ENCODE measurements at places on chromosomes 2 and 18.
A peak's percentile ranks its signal among the peaks of the same experiment; 100 is the strongest.

GRCh38 chr18:29147944-29148343, 971.0 kb upstream of the CDH2 start:
- no peak for DNase-seq

GRCh38 chr2:25567406-25567805, 106.0 kb downstream of the DTNB start:
- DNase-seq: no peak

DNA sequence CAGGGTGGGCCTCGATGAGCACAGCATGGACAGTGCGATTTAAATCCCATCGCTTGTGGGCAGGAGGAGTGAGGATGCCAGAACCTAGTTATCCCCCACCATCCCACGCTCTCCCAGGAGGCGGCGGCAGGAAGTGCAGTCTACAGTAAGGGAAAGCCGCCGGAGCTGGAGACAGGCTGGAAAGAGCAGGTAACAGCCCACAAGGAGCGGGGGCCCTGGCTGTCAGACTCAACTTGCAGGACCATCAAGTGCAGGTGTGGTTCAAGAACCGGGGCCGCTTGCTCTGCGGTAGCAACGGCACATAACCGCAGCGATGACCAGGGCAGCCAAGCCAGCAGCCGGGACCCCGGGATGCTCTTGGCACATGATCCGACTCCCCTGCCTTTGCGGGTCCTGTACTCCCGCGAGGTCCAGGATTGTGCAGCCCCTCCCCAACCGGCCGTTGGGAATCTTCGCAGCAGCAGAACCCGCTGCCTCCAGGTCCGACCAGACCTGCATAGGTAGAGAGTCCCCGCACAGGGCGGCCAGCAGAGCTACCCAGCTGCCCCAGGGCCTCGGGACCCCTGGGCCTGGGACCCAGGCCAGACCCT, 82.1 kb downstream of the BIN1 start:
- DNase-seq: no peak

GRCh38 chr2:161905389-161906046, 168.5 kb downstream of the DPP4 start:
- DNase-seq: no peak

DNA sequence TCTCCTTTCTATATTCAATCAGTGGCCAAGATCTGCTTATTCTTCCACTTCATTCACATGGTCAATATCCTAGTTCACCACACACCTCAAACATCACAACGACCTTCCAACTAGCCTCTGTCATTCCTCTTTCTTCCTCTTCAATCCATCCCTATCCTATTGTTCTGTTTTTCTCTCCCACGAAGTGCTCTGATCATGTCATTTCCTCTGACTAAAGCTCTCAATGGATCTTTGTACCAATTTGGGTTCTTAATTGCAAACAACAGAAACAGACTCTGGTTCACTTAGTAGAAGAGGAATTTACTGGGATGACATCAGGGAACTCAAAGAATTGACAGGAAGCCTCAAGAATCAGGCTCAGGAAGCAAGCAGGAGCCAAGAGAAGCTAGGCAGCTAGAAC, 23.5 kb downstream of the WNT10A start:
- no peak for DNase-seq

- no peak for DNase-seq
Measured at GRCh38 chr18:46574000-46574742, 82.8 kb downstream of the LOXHD1 start.

DNA sequence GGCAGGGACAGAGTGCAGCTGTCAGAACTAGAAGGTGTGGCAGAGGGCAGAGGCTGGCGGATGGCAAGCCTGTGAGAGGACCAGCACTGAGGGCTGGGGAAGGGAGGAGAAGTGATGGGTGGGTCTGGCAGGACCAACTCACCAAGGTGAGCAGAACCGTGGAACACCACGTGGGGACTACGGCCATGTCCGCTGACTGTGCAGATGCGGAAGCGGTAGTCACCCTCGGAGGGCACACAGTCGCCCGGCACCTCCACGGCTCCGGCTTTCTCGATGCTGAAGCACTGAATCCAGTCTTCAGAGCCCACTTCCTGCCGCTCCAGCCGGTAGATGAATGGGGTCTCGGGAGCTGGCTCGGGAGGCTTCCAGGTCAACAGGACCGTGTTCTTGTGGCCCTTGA, 4.2 kb downstream of the OBSL1 start:
- DNase-seq: no peak

- DNase-seq: no peak
Measured at GRCh38 chr18:44541159-44541558, 139.5 kb upstream of the SETBP1 start.

GRCh38 chr2:128324897-128325410, 6.3 kb upstream of the HS6ST1 start:
- no peak for DNase-seq

GRCh38 chr2:132547090-132547687, 122.8 kb downstream of the LYPD1 start:
- DNase-seq: no peak

DNA sequence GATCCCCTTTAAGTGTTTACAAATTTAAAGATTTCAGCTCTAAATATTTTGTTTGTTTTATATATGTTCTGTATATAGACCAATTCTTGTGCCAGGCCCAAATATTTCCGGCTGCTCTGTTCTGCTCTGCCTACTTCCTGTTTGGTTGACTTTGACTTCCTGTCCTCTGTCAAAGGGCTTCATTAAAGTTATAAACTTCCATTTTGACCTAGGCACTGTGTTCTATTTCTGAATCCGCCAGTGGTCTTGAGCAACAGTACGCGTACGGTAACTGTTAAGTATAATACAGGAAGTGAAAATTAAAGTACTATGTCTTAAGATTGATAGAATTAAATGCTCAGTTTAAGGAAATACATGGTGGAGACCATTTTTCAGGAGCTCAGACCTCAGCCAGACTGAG, 13.5 kb upstream of the REL start:
- DNase-seq: no peak

DNA sequence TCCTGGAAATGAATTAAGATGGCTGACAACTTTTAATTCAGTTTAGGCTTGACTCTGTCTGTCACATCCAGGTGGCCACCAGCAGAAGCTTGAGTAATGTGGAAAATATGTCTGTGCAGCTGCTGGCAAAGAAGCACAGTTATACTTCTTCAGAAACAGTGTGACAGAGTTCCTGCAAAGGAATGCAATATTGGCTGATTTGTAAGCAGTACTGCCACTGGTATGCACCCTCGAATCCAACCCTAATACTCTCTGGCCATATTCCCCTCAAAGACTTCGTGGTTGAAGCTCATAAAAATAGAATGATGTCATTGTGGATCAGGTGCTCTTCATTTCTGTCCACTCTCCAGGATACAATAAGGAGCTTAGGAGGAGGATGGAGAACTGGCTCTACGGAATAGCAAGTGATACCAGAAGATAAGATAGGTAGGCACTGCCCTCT, 86.2 kb downstream of the METTL8 start:
- no peak for DNase-seq

GRCh38 chr2:37201208-37201607, 4.9 kb downstream of the CEBPZOS start:
- DNase-seq: no peak

- DNase-seq: no peak
Measured at GRCh38 chr2:169994752-169995151, 167.5 kb downstream of the UBR3 start.

DNA sequence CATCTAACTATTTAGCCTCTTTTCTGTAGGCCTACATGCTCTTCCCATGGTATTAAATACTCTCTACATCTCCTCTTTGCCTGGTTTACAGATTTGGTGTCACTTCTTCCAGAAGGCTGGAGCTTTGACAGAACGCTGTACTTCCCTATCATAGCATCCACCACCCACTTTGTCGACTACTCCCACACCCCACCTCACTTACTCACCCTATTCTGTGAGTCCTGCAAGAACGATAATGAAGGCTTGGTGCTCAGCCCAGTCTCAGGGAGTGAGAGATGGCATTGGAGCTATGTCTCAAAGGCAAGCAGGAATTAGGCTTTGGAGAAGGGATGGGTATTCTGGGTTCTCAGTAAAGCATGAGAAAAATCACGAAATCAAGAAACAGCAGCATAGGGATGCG, 20.3 kb upstream of the KDM3A start:
- no peak for DNase-seq

GRCh38 chr2:72781480-72781879, 44.4 kb downstream of the EXOC6B start:
- DNase-seq: no peak

DNA sequence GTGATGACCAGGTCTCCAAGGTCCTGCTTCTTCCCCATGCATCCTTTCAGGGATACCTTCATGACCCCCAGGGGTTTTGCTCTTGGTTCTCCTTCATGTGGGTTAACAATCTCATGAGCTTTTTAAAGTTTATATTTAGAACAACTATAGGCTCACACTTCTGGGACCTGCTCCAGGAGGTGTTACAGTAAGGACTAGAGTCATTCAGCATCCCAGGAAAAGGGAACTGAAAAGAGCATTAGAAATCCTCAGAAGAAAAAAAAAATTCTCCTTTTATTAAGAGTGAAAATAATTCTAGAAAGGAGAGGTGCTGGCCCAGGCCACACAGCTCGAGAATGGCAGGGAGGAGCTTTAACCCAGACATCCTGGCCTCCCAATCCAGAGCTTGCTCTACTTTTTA, 66.5 kb downstream of the SETBP1 start:
- no peak for DNase-seq

- no peak for DNase-seq
Measured at GRCh38 chr2:218878926-218879761, 1.5 kb upstream of the WNT10A start.

DNA sequence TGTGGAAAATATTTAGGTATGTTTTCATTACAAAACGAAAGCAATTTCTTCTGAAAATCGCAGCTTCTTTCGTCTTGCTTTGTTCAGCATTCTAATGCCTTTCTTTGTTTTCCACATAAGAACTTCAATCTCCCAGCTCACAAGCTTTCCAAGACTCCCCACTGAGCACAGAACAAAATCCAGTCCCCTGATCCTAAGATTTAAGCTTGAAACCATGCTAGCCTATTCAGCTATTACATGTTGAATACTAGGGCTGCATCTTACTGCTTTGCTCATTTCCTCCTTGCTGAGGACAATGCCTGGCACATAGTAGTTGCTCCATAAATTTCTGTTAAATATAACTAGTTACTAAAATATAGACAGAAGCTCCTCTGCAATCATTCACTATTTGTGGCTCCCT, 160.6 kb downstream of the GALNT3 start:
- no peak for DNase-seq

DNA sequence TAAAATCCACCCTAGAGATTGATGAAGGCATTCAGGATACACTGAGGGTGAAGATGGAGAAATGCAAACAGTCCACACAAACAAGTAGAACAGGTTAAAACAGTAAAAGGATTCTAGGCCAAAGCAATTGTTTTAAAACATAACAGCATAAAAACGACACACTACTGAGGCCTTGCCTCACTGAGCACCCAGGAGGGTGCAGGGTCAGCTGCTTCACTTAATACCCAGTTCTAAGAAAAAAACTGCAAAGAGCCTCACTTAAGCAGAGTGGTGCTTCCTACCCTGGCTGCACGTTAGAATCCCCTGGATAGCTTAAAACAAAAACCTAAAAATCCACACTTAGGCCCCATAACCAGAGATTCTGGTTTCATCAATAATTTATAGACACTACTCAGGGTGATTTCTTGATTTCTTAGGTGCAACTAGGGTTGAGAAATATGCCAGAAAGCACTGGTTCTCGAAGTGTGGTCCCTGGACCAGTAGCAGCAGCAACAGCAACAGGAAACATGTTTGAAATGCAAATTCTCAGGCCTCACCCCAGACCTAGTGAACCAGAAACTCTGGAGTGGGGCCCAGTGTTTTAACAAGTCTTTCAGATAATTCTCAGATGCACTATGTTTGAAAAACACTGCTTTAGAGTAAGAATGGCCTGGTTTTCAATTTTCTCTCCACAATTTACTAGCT, 279.1 kb downstream of the ZEB2 start:
- no peak for DNase-seq

- no peak for DNase-seq
Measured at GRCh38 chr2:240302933-240303595, 132.4 kb upstream of the GPC1 start.

GRCh38 chr2:127670055-127670956, 5.0 kb downstream of the LIMS2 start:
- DNase-seq: no peak

- DNase-seq: no peak
Measured at GRCh38 chr2:168723275-168723899, 79.0 kb upstream of the NOSTRIN start.

DNA sequence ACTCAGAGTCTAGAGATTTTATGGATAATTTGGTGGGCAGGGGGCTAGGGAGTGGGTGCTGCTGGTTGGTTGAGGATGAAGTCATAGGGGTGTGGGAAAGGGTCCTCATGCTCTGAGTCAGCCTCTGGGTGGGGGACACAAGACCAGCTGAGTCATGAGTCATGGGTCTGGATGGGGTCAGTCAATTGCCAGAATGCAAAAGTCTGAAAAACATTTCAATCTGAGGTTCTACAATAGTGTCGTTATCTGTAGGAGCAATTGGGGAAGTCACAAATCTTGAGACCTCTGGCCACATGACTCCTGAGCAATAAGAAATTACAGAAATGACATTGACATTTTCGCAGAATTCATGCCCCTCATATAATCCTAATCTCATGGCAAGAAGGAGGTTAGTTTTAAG, 15.1 kb downstream of the NMS start:
- DNase-seq: no peak

- peak; percentile 37 for DNase-seq
Measured at GRCh38 chr2:157336137-157337010, 10.8 kb upstream of the ERMN start.

DNA sequence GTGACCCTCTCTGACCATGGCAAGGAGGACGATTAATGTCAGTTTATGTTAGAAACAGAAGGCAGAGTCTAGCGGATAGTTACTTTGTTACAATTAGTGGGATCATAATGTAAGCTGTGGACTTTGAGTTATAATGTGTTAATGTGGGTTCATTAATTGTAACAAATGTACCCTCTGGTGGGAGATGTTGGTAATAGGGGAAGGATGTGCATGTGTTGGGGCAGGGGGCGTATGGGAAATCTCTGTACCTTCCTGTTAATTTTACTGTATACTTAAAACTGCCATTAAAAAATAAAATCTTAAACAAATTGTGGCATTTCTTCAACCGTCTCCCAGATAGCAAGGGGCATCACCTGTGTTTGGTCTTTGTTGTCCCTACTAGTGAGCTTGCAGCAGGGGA, 4.8 kb downstream of the UBE2F start:
- no peak for DNase-seq

GRCh38 chr18:32469190-32469651, 1.5 kb downstream of the GAREM1 start:
- DNase-seq: no peak

- no peak for DNase-seq
Measured at GRCh38 chr2:33929467-33929866, 330.4 kb upstream of the FAM98A start.
